ENCODE measurements at places on chromosomes 11 and 22.
A peak's percentile ranks its signal among the peaks of the same experiment; 100 is the strongest.

- no peak overlapping the region for H3K4me3 ChIP-seq
- peaks cover 39% of the 10 kb centered on the region for H3K4me1 ChIP-seq
- no peak for DNase-seq
- H3K36me3 ChIP-seq: peaks cover 8% of the 10 kb centered on the region
- H3K27ac ChIP-seq: no peak overlapping the region
- no peaks in the 10 kb centered on the region for H3K27me3 ChIP-seq
These were observed 35.3 kb downstream of the BCR start for GRCh38 chr22:23215294-23216241.

DNA sequence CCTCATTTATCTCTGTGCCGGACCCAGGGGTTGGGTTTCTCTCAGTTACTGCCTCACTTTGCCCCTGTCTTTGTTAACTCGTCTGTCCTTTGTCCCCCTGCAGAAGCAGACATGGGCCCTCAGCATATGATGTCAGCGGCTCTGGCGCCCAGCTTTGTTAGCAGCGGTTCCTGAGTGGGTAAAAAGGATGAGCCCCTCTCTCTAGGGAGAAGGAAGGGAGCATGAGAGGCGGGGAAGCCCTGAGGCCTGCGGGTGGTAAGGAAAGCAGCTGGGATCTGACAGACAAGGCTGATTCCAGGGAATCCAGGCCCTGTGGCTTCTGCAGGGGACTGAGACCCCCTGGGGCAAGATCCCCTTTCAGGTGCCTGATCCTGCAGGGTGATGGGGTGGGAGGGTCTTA is 51.7 kb downstream of the MCM5 start:
- H3K27ac ChIP-seq: no peak overlapping the region
- H3K4me3 ChIP-seq: no peak overlapping the region
- H3K27me3 ChIP-seq: peaks cover 26% of the 10 kb centered on the region

GRCh38 chr11:36131721-36132397 is 157.4 kb downstream of the COMMD9 start:
- no peaks in the 10 kb centered on the region for H3K36me3 ChIP-seq
- no peaks in the 10 kb centered on the region for H3K27me3 ChIP-seq
- peak; percentile 59 for DNase-seq
- no peaks in the 10 kb centered on the region for H3K4me1 ChIP-seq

GRCh38 chr11:3841426-3842350 is 929 bp upstream of the RHOG start:
- peaks cover 10% of the 10 kb centered on the region for H3K36me3 ChIP-seq
- H3K27me3 ChIP-seq: no peaks in the 10 kb centered on the region
- peak; percentile 90 for DNase-seq

DNA sequence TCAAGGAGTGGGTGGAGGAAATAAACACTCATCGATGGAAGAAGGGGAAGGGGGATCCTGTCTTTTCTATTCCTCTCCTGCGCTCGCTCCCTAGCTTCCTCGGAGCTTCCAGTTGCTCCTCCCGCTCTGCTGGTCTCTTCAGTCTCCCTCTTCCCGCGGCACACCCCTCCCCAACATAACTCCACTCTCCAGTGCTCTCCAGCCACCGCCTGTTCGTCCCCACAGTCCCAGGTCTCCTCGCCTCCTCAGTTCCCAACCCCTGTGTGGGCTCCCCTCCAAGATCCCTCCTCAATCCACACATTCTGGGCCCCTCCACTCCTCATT is 438 bp downstream of the ZW10 start:
- peaks cover 16% of the 10 kb centered on the region for H3K27me3 ChIP-seq
- peak overlapping the region; percentile 34 for H3K27ac ChIP-seq
- DNase-seq: no peak
- H3K4me3 ChIP-seq: peak overlapping the region; percentile 78
- H3K4me1 ChIP-seq: no peaks in the 10 kb centered on the region
- peaks cover 7% of the 10 kb centered on the region for H3K36me3 ChIP-seq

- H3K4me1 ChIP-seq: no peaks in the 10 kb centered on the region
- H3K27me3 ChIP-seq: no peaks in the 10 kb centered on the region
- no peak overlapping the region for H3K27ac ChIP-seq
- H3K36me3 ChIP-seq: no peaks in the 10 kb centered on the region
These were observed 18.1 kb downstream of the CKAP5 start for GRCh38 chr11:46827995-46828394.

DNA sequence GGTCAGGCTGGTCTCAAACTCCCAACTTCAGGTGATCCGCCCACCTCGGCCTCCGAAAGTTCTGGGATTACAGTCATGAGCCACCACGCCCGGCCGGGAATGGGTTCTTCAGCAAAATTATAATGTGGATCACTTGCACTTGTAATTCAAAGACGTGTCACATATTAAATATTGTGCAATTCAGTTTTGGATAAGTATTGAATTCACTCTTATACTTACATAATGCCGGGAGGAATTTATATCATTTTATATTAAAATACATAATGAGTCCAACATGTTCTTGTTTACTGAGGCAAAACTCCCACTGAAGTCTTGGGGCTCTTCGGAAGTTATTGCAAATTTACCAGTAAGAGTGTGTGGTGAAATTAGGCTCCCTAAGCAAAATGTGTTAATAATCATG is 635.2 kb upstream of the LUZP2 start:
- H3K36me3 ChIP-seq: no peaks in the 10 kb centered on the region
- DNase-seq: no peak
- no peaks in the 10 kb centered on the region for H3K27me3 ChIP-seq
- H3K4me3 ChIP-seq: no peak overlapping the region
- no peak overlapping the region for H3K27ac ChIP-seq
- H3K4me1 ChIP-seq: no peaks in the 10 kb centered on the region

GRCh38 chr11:2940147-2940920 is 11.1 kb upstream of the PHLDA2 start:
- no peak overlapping the region for H3K27ac ChIP-seq
- H3K4me1 ChIP-seq: peaks cover 36% of the 10 kb centered on the region
- H3K36me3 ChIP-seq: peaks cover 11% of the 10 kb centered on the region
- DNase-seq: peak; percentile 47

DNA sequence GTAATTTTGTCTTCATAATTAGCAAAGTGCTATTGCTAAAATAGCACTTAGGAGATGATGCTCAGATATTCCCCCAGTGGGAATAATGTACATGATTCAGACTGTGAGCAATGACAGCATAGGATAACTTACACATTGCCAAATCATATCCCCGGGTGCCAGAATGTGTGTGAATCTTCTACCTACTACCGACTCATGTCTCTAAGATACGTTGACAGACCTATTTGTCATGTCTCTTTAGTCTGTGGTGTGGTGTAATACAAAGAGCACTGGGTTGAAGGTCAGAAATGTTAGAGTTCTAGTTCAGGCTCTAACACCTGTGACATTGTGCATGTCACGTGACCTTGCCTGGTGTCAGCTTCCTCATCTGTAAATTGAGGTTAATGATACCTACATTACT is 31.0 kb upstream of the PICALM start:
- H3K27me3 ChIP-seq: no peaks in the 10 kb centered on the region
- DNase-seq: no peak
- no peaks in the 10 kb centered on the region for H3K4me1 ChIP-seq

DNA sequence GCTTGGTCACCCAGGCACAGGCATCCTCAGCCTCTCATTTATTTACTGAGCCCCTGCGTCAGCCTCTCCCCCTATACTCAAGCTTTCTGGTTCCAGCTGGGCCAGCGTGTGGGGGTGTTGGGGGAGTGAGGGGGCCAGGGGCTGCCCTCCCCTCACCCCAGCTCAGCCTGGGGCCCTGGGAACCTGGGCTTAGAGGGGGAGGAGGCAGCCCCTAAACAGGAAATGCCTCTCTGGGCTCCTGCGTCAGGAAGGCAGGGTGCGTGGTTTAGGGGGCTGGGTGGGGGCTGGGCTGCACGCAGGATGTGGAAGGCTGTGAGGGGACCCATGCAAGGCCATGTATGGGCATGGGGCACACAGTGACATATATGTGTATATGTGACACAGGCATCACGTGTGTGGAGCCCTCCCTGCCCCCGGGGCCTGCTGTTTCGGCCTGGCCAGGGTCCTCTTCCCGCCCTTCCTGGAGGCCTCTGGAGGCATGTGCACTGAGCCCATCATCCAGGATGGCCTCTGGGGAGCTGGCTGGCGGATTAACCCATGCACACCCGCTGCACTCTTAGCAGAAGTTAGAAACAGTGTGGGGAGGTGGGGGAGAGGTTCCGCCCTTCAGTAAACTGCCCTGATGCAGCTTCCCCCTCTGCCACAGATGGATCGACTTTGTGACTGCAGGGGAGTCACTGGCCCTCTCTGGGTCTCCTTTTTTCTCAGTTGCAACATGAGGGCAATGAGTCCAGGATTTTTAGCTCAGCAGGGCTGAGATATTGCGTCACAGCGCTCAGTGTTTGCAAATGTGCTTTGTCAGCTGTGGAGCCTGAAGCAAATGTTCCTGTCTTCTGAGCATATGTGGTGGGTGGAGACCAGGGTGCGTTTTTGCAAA is 1.1 kb upstream of the CD248 start:
- peaks cover 17% of the 10 kb centered on the region for H3K36me3 ChIP-seq
- H3K27ac ChIP-seq: peak overlapping the region; percentile 67
- peak; percentile 95 for DNase-seq
- H3K27me3 ChIP-seq: no peaks in the 10 kb centered on the region
- H3K4me3 ChIP-seq: peak overlapping the region; percentile 62
- H3K4me1 ChIP-seq: peaks cover 49% of the 10 kb centered on the region

GRCh38 chr11:104155375-104155774 is 8.6 kb downstream of the PDGFD start:
- no peak for DNase-seq
- H3K4me1 ChIP-seq: no peaks in the 10 kb centered on the region
- no peak overlapping the region for H3K27ac ChIP-seq
- H3K4me3 ChIP-seq: no peak overlapping the region
- no peaks in the 10 kb centered on the region for H3K27me3 ChIP-seq
- no peaks in the 10 kb centered on the region for H3K36me3 ChIP-seq

GRCh38 chr22:46793497-46793896 is 31.0 kb downstream of the TBC1D22A start:
- no peak overlapping the region for H3K27ac ChIP-seq
- H3K36me3 ChIP-seq: peaks cover 58% of the 10 kb centered on the region
- H3K27me3 ChIP-seq: no peaks in the 10 kb centered on the region
- DNase-seq: no peak
- peaks cover 15% of the 10 kb centered on the region for H3K4me1 ChIP-seq

GRCh38 chr11:88439356-88439755 is 101.8 kb upstream of the CTSC start:
- no peak overlapping the region for H3K4me3 ChIP-seq
- no peaks in the 10 kb centered on the region for H3K4me1 ChIP-seq
- no peaks in the 10 kb centered on the region for H3K27me3 ChIP-seq

GRCh38 chr22:37254209-37254866 is 10.3 kb upstream of the RAC2 start:
- DNase-seq: peak; percentile 72
- no peak overlapping the region for H3K4me3 ChIP-seq
- peaks cover 56% of the 10 kb centered on the region for H3K27me3 ChIP-seq
- no peak overlapping the region for H3K27ac ChIP-seq
- H3K4me1 ChIP-seq: peaks cover 8% of the 10 kb centered on the region
- H3K36me3 ChIP-seq: no peaks in the 10 kb centered on the region

GRCh38 chr11:2164861-2165555 is 4.0 kb upstream of the INS start:
- H3K27me3 ChIP-seq: no peaks in the 10 kb centered on the region
- no peaks in the 10 kb centered on the region for H3K36me3 ChIP-seq
- no peak for DNase-seq
- H3K4me1 ChIP-seq: peaks cover 2% of the 10 kb centered on the region
- no peak overlapping the region for H3K27ac ChIP-seq
- no peak overlapping the region for H3K4me3 ChIP-seq

DNA sequence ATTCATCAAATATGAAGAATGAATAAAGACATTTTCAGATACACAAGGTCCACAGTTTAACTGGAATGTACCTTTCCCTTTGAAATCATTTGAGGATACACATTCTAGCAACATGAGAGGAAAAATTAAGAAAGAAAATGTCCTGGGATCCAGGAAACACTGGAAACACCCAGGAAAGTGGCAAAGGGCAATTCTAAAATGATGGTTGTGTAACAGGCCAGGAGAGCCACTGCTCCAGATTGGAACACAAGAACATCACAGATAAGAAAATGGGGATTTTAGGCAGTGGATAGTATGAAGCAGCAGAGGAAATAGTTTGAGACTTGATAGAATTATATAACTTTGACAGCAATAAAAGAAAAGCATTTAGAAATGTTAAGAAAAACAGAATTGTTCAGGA is 56.1 kb upstream of the GRIK4 start:
- no peaks in the 10 kb centered on the region for H3K4me1 ChIP-seq
- no peak overlapping the region for H3K27ac ChIP-seq
- H3K36me3 ChIP-seq: peaks cover 96% of the 10 kb centered on the region
- H3K27me3 ChIP-seq: no peaks in the 10 kb centered on the region
- no peak overlapping the region for H3K4me3 ChIP-seq
- DNase-seq: no peak

GRCh38 chr22:50329236-50329635 is 2.4 kb upstream of the DENND6B start:
- no peaks in the 10 kb centered on the region for H3K27me3 ChIP-seq
- peaks cover 16% of the 10 kb centered on the region for H3K4me1 ChIP-seq
- H3K4me3 ChIP-seq: no peak overlapping the region
- H3K27ac ChIP-seq: no peak overlapping the region

- peak; percentile 55 for DNase-seq
- no peaks in the 10 kb centered on the region for H3K27me3 ChIP-seq
- H3K27ac ChIP-seq: no peak overlapping the region
- peaks cover 8% of the 10 kb centered on the region for H3K4me1 ChIP-seq
These were observed 30.4 kb downstream of the FADD start for GRCh38 chr11:70233511-70233934.

GRCh38 chr11:134272381-134273316 is 3.5 kb upstream of the GLB1L3 start:
- H3K4me1 ChIP-seq: peaks cover 17% of the 10 kb centered on the region
- H3K27me3 ChIP-seq: peaks cover 77% of the 10 kb centered on the region
- no peak overlapping the region for H3K27ac ChIP-seq

DNA sequence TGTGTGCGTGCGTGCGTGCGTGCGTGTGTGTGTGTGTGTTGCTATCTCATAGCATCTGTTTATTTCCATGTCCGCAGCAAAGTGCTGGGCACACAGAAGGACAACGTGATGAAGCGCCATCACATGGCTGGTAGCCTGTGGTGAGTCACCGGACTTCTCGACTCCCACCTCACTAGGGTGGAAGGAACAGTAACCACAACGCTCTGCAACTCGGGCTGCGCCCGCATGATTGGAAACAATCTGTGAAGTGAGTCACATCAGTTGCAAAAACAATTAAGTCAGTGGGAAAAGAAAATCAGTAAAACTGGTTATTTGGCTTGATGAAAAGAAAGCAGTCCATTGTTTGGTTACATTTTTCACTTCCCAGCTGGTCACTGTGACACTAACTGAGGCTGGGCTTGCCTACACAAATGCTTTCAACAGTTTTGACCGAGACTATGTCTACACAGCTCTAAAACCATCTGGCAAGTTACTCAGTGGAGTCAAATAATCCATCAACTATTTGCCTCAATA is 437.3 kb upstream of the CADM1 start:
- peak overlapping the region; percentile 87 for H3K27ac ChIP-seq
- H3K27me3 ChIP-seq: no peaks in the 10 kb centered on the region
- DNase-seq: peak; percentile 97
- peaks cover 19% of the 10 kb centered on the region for H3K4me1 ChIP-seq

All from mesenchymal stem cell (in vitro differentiated cells and primary cell).